ENCODE measurements at places on chromosomes 6 and 20. TPM values are rescaled to one million over a fixed set of nuclear protein-coding genes. Genes with fewer than 3 reads are reported as not detected.

GRCh38 chr20:48281501-48281900 is 496.2 kb upstream of the SULF2 start:
- H3K27ac ChIP-seq = no peak overlapping the region
- no peaks in the 10 kb centered on the region for H3K36me3 ChIP-seq
- DNase-seq = no peak
- H3K4me3 ChIP-seq = no peak overlapping the region
- no peaks in the 10 kb centered on the region for H3K27me3 ChIP-seq

- no peak overlapping the region for H3K4me3 ChIP-seq
- H3K4me1 ChIP-seq = no peaks in the 10 kb centered on the region
- no peaks in the 10 kb centered on the region for H3K27me3 ChIP-seq
- no peaks in the 10 kb centered on the region for H3K36me3 ChIP-seq
These were observed 459.9 kb upstream of the MARCKS start for GRCh38 chr6:113397236-113397635.

GRCh38 chr6:78552435-78552834 is 314.9 kb upstream of the IRAK1BP1 start:
- H3K27me3 ChIP-seq = no peaks in the 10 kb centered on the region
- no peak overlapping the region for H3K4me3 ChIP-seq
- H3K36me3 ChIP-seq = no peaks in the 10 kb centered on the region
- no peaks in the 10 kb centered on the region for H3K4me1 ChIP-seq
- no peak for DNase-seq

- no peak overlapping the region for H3K4me3 ChIP-seq
- peaks cover 1% of the 10 kb centered on the region for H3K4me1 ChIP-seq
- DNase-seq = no peak
These were observed 58.9 kb upstream of the OPRM1 start for GRCh38 chr6:153980171-153980570.

DNA sequence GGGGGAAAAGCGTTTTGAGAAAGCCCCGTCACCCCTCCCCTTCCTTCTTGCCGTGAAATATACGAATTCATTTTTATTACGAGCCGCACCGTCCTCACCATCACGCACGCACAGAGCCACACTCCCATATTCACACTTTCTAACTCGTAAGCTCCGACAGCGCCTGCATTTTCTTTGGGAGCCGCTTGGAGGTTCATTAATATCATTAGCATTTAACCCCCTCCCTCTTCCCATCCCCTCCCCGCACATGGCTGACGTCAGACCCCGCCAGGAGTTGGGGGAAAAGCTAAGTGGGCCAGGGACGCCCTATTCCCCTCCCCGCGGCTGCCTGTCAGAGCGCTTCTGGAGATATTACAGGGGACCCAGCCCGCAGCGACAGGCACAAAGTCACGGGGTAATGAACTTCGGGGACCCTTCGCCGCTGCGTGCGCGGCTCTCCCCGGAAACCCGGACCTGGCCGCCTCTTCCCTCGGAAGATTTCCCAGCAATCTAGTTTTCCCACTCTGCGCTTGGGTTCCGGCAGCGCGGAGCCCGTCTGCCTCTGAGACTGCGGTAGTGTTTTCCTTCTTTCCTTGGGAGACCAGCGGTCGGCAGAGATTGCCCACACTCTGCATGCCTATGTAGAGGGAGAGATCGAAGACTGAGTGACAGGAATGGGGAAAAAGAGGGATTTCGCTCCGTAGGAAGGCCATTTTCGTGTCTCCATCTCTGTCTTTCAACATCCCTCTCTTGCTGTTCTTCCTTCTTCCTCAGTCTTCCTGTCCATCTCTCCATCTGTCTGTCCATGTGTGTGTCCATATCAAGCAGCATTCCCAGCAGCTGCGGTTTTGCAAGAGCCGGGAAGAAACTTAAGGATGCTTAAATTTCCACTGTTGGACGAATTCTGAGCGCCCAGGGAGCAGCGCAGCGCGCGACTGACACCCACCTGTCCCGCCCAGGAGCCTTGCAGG is at the start of gene NR2E1:
NR2E1 (plus strand) TSS at position 309 of the 950 bp plus-strand sequence. CDS start 744 bp downstream, outside the sequence.
- H3K36me3 ChIP-seq = no peaks in the 10 kb centered on the region
- DNase-seq = no peak
- H3K4me1 ChIP-seq = no peaks in the 10 kb centered on the region
- H3K4me3 ChIP-seq = peak within 1 kb of the TSS; percentile 8
- peaks cover 3% of the 10 kb centered on the region for H3K27me3 ChIP-seq

DNA sequence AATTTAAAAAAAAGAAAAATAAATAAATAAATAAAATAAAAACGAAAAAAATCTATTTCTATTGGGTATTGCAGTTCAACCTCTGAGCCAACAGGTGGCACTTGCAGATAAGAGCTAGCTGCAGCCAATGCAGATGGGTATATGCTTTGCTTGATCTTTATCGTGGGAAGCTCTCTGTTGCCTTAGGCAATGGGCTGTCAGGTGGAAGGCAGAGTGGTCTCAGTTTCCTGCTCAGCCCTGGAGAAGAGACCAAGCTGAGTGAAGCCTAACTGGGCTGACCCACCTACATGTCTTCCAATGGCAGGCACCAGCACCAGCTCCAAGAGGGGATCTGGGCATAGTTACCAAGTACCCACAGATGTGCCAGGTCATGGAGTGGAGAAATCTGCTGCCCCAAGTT is 95.0 kb downstream of the AK9 start:
- DNase-seq = no peak
- H3K4me3 ChIP-seq = no peak overlapping the region
- no peaks in the 10 kb centered on the region for H3K27me3 ChIP-seq
- H3K36me3 ChIP-seq = no peaks in the 10 kb centered on the region

DNA sequence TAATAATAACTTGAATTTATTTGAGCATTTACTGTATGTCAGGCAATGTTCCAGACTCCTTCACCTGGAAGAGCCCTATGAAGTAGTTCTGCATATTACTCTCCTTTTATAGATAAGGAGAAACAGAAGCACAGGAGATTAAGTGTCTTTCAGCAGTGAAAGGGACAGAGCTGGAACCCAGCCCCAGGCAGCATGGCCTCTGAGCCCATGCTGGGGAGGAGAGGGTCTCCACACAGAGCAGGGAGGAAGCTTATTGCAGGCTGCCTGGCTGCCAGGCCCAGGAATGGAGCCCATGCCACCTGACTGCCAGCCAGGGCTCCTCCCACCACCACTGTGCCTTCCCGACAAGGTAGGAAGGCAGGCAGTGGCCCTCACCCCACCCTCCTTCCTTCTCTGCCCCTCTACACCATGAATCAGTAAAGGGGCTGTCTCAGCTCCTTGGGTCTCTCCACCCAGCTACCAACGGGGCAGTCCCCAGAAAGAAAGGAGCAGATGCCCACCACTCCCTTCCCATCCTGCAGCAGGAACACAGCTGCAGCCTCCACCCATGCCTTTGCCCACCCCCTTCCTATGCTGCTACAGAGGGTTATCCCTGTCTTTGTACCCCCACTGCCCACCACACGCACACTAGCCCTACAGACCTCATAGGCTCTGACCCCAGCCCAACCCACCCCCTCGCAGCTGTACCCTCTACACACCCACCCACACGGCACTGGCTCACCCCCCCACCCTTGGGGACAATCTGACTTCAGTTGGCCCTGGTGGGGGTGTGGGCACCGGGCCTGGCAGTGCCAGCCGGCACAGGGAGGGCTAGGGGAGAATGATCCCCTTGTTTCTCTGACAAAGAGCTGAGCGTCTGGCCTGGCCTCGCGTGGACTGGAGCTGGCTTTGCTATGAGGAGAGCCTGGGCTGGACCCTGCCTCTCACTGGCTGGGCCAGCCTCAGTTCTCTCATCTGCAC is 41.8 kb downstream of the TFEB start:
- H3K27ac ChIP-seq = no peak overlapping the region
- peak; percentile 39 for DNase-seq
- no peaks in the 10 kb centered on the region for H3K36me3 ChIP-seq
- H3K4me3 ChIP-seq = no peak overlapping the region
- no peaks in the 10 kb centered on the region for H3K27me3 ChIP-seq

- H3K4me1 ChIP-seq = no peaks in the 10 kb centered on the region
- no peaks in the 10 kb centered on the region for H3K27me3 ChIP-seq
- no peaks in the 10 kb centered on the region for H3K36me3 ChIP-seq
- no peak overlapping the region for H3K27ac ChIP-seq
- DNase-seq = no peak
These were observed 112.8 kb upstream of the PRND start for GRCh38 chr20:4608861-4609260.

DNA sequence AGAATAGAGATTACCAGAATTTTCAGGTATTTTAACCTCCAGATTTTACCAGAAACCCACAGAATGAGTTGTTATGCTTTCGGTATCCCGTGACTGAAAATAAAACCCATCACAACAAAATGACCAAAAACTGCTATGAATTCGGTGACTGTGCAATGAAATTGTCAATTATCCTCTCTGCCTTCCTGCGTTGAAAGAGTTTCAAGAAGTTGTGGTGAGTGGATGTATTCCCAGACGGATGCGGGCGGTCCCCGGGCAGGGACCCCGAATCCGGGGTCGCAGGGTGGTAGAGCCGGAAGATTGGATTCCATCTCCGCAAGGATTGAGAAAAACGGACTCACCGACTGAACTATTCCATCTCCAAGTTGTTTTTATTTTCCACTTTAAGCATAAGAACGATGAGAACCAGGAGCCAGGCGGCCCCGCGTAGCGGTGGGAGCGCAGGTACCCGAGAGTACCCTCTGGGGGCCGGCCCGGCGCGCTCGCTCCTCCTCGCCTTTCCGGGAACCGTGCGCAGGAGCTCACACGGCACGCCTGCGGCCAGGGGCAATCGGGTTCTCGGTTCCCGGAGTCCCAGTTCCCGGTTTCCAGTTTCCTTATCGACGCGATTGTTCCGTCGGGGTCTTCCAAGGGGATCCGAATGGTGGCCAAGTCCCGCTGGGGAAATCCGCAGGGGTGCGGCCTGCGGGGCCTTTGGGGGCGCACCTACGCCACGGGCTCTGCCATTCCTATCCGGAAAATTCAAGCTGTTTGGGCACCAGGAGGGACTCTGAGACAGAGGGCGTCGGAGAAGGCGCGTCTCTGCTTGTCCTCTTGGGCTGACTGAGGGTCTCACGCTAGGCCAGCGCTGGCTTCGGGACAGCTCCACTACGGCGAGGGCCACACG is 104.9 kb upstream of the PRDM1 start:
- DNase-seq = peak; percentile 76
- H3K4me1 ChIP-seq = no peaks in the 10 kb centered on the region
- no peaks in the 10 kb centered on the region for H3K36me3 ChIP-seq
- no peak overlapping the region for H3K4me3 ChIP-seq
- no peak overlapping the region for H3K27ac ChIP-seq
- H3K27me3 ChIP-seq = no peaks in the 10 kb centered on the region

GRCh38 chr6:23111984-23112383 is 542.6 kb downstream of the HDGFL1 start:
- DNase-seq = no peak
- H3K27me3 ChIP-seq = no peaks in the 10 kb centered on the region

DNA sequence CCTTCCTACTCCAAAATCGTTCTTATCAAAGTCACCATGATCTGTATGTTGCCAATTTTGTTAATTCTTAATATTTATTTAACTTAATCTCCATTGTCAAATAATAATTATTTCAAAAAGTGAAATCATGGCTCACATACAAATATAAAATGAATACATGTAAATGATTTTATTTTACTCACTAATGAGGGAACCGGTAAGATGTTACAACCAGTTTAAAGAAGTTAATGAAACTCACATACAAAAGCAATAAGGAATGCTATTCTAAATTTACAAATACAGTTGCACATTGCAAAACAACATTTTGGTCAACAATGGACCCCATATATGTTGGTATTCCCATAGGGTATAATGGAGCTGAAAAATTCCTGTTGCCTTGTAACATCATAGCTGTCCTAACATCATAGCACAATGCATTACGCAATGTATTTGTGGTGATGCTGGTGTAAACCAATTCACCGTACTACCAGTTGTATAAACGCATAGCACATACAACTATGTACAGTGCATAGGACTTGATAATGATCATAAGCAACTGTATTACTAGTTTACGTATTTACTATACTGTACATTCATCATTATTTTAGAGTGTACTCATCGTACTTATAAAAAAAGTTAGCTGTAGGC is 6.5 kb upstream of the SLC22A16 start:
- no peak for DNase-seq
- no peaks in the 10 kb centered on the region for H3K36me3 ChIP-seq
- H3K4me3 ChIP-seq = no peak overlapping the region
- H3K27me3 ChIP-seq = no peaks in the 10 kb centered on the region

SLC35D3 gene
- total RNA-seq = not detected

TP53RK gene
- 10.4 TPM for total RNA-seq

CDSN gene
- total RNA-seq = not detected

NKX2-2 gene
- not detected for total RNA-seq

L3MBTL1 gene
- 14.3 TPM for total RNA-seq

FKBP1C gene
- 1.6 TPM for total RNA-seq

CCR6 gene
- 0.54 TPM for total RNA-seq

FNDC1 gene
- total RNA-seq = 2.5 TPM

PPIL6 gene
- total RNA-seq = 1.5 TPM

All from aorta (tissue), 5 donors.